ENCODE measurements at places on chromosomes 16 and 17.

- no peak for DNase-seq
These were observed 5.3 kb downstream of the DEF8 start for GRCh38 chr16:89953671-89954406.

DNA sequence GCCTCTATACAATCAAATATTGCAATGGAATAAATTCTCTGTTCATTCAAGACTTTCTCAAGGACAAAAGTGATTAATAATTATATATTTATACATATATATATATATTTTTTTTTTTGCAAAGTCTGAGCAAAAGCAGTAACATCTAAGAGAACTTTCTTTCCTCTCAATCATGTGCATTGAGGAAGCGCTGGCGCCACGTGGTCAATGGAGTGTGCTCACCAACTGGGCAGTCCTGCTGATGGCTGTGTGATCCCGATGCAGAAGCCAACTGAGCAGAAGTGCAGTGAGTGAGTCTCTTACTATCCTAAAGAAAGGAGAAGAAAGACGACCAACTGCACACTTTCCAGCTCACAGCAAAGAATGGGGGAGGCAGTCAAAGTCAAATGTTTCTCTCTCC, 37.2 kb upstream of the ULK2 start:
- no peak for DNase-seq

DNA sequence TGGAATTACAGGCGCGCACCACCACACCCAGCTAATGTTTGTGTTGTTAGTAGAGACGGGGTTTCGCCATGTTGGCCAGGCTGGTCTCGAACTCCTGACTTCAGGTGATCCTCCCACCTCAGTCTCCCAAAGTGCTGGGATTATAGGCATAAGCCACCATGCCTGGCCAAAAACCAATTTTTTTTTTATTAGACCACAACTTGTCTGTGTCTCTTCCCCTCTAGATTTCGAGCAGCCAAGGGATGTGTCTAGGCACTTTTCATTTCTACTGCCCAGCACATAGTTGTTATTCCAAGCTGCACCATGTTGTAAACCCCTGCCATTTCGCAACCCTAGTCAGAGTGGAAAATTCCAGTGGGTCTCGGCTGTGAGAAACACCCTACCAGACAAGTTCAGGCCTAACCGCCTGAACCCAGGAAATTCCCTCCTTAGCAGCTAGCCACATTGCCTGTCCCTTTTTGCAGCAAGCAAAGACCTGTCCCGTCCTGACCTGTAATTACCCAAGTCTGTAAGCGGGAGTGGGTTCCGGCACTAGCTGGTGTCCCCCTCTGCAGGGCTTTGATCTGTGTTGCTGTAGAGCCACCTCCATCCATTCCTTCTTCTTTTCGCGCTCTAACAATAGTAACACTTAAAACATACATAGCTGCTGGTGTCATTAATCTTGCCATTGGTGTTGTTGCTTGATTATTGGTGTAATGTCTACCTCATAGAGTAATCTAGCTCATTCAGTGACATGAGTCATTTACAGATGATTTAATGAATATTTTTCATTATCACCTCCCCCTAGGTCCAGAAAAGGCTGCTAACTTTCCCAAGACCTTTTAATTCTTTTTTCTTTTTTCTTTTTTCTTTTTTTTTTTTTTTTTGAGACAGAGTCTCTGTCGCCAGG, 77.3 kb upstream of the ATF7IP2 start:
- no peak for DNase-seq

DNA sequence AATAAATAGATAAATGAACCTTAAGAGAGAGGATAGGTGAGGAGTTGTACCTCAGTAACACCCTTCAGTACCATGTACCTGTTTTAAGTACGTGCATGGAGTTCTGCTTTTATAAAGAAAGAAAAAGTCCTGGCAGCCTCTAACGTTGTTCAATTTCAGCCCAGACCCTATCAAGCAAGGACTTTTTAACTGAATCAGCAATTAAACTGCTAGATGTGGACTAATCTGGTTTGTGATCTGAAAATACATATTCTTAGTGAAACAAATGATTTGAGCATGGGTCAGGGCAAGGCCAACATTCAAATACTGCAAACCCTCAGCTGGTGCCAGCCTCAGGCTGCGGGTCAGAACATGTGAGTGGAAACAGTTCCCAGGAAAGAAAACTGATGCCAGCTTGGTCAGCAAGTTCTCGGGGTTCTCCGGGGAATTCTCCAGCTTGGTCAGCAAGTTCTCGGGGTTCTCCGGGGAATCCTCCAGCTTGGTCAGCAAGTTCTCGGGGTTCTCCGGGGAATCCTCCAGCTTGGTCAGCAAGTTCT, 84.5 kb downstream of the MRM3 start:
- no peak for DNase-seq

- no peak for DNase-seq
These were observed 44.3 kb downstream of the WNT3 start for GRCh38 chr17:46774108-46774737.

DNA sequence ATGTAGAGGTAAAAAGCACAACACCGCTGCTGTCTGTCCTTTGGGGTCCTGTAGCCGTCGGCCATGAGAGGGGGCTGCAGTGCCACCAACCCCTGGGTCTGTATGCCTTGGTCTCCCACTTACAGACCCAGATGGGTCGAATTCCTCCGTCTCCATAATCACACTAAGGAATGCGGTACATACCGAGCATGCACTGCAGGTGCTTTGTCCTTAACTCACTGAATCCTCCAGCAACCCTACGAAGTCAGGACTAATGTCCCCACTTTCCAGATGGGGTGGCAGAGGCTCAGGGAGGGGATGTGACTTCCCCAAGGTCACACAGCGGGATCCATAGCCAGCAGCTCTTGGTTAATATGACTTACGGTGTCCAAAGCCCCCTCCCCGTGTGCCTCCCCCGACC, 219.9 kb upstream of the CIBAR2 start:
- DNase-seq = no peak

DNA sequence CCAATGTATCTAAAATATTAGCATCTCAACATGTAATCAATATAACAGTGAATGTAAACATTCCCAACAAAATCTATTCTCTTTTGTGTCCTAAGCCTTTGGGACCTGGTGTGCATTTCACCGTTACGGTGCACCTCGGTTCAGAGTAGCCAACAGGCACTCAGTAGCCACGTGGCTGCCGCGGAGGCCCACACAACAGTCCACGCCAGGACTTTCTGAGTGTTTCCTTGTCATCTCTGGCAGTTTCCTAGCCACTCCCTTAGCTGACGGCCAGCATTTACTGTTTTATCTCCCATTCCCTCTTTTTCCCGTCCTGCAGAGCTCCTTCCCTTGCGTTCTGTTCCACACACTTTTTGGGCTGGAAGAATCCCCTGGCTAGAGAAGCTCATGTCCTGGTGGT, 36.3 kb downstream of the VAC14 start:
- DNase-seq = no peak

GRCh38 chr17:6577686-6578263, 21.4 kb upstream of the PITPNM3 start:
- no peak for DNase-seq
